Posterior vena cava (tissue), 2 donors: ENCODE measurements at places on chromosomes 2 and 18. TPM values are rescaled to one million over a fixed set of nuclear protein-coding genes. Genes with fewer than 3 reads are reported as not detected.

- DNase-seq: no peak
These were observed 323.7 kb downstream of the LPIN1 start for GRCh38 chr2:12070153-12070552.

DNA sequence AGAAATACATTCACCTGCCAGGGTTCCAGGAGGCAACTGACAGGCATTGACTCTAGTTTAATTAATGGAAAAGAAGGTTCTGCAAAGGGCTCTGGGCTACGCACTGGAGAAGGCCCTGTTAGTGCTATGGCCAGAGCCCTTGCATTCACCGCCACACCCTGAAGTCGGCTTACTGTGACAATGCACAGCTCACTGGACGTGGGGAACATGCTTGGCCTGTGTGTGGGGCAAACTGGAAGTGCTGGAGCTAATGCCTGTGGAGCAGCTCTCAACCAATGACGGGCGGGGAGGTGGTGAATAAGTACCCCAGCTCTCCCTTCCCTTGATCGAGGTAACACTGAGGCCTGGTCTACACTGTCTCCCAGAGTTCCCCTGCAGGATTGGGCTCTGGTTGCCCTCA is 209.8 kb downstream of the HAUS1 start:
- DNase-seq: peak; percentile 43

DNA sequence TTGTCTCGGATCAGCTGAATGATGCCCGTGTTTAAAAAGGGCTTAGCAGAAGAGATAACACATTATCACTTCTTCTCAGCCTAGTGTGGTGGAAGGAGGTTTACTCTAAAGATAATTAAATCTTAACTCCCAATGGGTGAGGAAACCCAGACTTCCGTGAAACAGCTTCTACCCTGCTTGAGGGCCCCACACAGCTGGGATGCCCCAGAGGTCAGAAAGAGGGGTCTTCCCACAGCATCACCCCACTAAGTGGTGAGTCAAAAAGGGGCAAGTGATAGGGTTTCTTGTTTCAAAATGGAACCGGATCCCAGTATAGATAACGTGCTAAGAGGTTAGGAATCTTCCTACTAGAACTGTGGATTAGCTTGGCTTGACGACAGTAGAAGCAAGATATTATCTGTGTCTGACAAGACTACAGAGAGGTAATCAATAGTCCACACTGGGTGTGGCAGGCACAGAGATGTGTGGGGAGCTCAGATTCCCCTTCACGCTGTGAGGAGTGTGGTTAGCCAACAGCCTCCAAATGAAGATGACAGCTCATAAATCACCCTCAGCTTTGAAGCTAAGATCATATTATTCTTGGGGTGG is 129.6 kb upstream of the COPS8 start:
- no peak for DNase-seq

DNA sequence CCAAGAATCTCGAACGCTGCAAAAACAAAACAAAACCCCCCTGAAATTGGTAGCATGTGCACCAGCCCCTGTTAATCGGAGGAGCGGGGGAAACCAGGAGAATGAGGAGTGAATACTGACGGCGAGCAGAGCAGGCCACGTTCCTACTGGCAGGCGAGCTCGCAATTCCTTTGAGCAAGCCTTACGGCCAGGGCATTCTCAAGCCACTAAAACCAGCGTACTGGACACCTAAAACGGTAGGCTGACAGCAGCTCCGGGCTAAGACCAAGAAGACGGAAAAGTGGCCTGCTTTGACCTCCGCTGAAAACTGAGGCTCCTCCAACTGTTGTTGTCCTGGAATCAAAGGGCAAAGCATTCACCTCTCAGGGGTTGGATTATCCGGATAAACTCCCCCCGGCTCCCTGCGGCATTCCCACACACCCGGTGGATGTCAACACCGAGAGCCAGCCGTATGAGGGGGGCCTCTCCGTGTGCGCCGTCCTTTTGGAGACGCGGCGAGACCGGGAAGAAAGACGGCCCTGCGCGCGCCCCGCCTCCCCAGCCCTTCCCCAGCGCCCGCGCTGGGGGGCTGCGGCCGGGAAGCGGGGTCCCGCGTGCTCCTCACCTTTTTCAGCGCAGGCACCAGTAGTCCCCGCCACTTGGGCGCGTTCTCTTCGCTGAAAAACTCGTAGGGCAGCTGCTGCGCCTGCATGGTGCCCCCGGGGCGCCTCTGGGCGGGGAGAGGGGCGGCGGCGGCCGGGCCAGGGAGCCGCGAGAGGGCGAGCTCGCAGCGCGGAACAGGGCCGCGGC is 925 bp downstream of the SOS1 start:
- DNase-seq: peak; percentile 84

Gene SERPINB11
- total RNA-seq: not detected

- DNase-seq: no peak
These were observed 46.6 kb downstream of the SMAD2 start for GRCh38 chr18:47883771-47884413.

- peak; percentile 80 for DNase-seq
These were observed 9.0 kb upstream of the KCNG2 start for GRCh38 chr18:79788734-79789085.

Gene NT5DC4
- not detected for total RNA-seq

Gene RPIA
- total RNA-seq: 10.9 TPM

- no peak for DNase-seq
These were observed 167.4 kb downstream of the GULP1 start for GRCh38 chr2:188459061-188459460.

DNA sequence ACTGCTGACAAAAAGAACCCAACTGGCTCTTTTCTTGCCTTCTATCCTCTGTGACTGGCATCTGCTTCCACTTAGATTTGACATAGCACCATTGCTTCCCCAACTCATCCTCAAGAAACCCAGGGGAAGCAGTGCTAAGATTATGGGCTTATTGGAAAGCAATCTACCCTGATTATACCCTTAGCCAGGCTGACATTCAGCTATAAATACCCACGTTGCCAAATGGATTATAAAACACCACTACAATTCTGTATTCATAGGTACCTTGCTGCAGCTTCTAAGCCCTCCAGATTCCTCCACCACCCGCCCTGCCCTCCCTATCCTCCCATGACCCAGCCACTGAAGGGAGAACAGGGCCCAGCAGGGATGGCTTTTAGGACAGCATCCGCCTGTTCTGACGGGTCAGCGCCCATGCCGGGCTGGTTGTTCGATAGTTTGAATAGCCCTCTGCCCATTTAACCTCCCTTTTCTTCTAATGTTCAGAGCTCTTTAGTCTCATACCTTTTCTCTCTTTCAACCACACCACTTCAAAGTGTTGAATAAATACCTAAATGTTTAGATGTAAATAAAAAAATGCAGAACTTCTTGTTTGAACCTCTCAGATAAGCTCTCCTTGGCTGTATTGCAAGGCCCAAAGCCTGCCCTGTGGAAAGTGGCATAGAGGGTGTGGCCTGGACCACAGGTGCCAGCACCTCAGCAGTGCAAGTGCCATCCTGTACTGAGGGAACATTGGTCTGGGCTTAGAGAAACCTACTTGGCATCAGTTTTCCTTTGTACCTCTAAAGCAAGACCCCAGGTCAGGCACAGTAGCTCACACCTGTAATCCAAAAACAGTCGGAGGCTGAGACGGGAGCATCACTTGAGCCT is 86.6 kb upstream of the RGPD5 start:
- peak; percentile 44 for DNase-seq

GRCh38 chr2:147910990-147911473 is 66.2 kb downstream of the ACVR2A start:
- DNase-seq: no peak

DNA sequence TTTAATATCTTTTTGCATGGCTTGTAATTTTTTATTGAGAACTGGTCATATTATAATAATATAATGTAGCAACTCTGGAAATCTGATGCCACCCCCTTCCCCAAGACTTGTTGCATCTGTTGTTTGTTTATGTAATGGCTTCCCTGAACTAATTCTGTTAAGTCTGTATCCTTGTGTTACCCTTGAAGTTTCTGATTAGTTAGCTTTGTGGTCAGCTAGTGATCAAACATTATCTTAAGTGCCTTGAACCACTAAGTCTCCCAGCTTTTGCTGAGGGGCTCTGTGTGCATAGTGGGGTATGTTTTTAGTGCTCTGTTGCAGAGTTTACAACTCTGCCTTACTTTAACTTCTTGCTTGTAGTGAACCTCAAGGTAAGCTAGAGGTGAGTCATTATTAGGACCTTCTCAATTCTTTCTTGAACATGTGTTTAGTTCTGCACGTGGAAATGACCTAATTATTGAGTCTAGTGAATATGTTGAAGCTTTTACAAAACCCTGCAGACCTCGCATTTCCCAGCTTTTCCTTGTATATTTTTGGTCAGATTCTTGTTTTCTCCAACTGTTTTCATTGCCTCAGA is 24.8 kb downstream of the SMCHD1 start:
- no peak for DNase-seq

Gene FTCDNL1
- 1.1 TPM for total RNA-seq

GRCh38 chr2:30046396-30046795 is 100.4 kb upstream of the YPEL5 start:
- DNase-seq: no peak

DNA sequence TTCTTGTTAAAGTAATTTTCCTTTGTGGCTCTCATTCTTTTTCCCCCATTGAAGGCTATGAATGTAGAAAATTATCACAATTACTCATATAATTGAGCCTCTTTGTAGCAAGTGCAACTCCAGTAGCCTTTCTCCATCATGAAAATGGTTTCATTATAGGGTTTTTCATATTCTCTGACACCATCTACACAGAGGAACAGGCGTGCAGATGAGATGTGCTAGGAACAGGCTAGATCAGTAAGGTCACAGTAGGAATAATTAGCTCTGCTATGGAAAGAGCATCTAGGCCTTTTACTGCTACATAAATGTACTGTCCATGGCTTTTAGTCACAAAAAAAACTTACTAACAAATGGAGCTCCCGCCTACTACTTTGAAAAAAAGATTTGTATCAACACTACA is 12.6 kb upstream of the DLX1 start:
- no peak for DNase-seq

- no peak for DNase-seq
These were observed 631.5 kb upstream of the KLHL29 start for GRCh38 chr2:22753476-22753875.

Gene NRP2
- total RNA-seq: 93.5 TPM

DNA sequence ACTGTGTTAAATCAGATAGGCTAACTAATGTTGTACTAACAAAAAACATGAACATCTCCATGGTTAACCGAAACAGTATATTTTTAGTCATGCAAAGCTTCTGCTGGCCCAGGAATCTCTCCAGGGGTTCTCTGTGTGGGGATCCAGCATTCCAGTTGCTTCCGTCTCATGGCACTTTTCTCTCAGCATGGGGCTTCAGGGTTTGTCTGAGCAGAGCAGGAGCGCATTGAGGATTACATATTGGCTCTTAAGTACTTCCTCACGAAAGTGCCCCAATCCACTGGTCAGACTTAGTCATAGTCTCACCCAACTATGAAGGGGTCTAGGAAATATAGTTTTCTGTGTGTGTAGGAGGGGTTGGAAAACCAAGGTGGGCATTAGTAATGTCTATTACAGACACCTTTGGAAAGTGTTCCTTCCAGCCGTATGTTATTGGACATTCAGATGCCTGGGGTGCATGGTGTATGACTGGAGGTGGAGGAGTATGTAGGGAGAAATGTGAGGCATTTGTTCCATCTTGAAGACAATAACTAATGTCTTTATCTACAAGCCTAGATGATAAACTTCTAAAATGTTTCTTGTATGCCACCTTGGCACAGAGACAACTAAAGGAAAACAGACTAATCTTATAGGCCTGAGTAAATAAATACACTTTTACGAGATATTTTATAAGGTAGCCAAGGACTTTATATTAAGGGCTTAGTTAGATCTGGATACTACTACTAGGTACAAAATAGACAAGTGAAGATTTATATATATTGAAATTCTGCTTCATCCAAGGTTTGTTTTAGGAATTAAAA is 123.8 kb upstream of the ZEB2 start:
- no peak for DNase-seq

- DNase-seq: no peak
These were observed 81.2 kb downstream of the GFPT1 start for GRCh38 chr2:69305712-69306392.

Gene SLC9A4
- total RNA-seq: 0.14 TPM

GRCh38 chr18:36128907-36129299 is 237 bp downstream of the SLC39A6 start:
- no peak for DNase-seq

Gene SULT1C4
- 2.8 TPM for total RNA-seq

DNA sequence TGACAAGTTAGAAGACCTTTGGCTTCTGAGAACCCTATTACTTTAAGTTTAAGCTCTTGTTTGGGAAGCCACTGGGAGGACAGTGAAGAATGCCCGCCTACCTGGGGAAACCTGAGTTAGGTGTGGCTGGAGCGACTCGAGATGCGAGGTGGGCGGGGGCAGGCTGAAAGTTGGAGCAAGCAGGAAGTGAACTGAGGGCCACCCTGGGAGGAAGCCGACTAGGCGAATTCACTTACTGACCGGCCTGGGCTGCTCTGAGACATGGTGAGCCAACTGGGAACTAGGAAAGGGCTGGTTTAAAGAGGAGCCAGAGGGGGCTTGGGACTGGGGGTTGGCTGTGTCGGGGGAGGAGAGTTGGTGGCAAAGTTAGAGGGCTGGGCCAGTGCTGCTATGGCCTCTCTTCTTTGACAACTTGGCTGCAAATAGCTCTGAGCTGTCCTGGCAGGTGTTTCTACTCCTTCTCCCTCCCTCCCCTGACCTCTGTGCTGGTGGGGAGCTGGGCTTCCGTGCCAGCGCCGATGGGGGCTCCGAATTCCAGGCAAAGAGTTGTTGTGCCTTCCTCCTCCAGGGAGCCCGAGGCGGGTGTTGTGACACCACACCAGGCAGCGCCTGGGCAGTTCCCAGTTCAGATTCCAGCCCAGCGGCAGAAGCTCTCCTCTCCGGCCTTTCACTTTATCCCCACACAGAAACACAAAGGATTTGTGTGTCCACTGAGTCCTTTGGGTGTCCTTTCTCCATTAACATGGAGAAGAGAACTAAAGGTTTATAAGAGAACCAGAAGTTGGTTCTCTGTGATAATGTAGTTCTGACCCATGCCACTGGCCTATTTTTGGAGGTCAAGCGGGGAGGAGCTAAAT is at the start of gene VAMP8:
Gene VAMP8 (plus strand): TSS at position 201 of the 857 bp plus-strand sequence. CDS start 61 bp downstream, at position 262.
- DNase-seq: no peak

Gene AMER3
- total RNA-seq: not detected

DNA sequence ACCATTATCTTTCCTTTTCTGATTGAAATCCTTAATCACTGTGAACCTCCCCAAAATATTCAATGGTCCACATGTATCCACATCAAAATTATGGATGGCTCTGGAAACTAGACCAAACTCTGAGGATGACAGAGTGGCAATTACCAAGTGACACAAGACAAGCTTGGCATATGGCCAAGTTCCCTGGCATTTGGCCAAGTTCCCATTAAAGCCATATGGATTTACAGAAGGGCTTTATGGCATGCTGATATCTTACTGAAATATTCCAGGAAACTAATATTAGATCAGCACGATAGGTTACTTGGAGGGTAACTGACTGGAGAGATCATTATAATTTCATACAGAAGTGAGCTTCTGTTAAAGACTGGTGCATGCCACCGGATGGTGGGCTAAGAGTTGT is 21.9 kb upstream of the CERS6 start:
- DNase-seq: no peak

Gene ANKRD62
- total RNA-seq: 0.05 TPM

- no peak for DNase-seq
These were observed 199.7 kb downstream of the LRRTM4 start for GRCh38 chr2:77322431-77322830.

DNA sequence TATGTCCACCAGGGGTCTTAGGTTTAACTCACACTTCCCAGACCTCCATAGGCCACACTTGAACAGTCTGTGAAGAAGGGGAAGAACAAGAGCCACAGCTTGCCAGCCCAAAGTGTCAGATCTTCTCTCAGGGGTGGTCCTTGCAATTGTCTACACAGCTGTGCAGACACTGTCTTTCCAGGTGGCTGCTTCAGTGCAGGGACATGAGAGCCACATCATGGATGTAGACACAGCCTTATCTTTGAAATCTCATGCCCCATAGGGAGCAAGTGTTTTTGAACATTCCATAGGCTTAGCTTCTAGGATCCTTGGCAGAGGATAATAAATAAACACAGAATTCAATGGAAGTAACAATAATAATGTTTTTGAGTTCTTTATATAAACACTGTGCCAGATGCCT is 6.7 kb downstream of the ZNF407 start:
- DNase-seq: no peak
